ENCODE measurements at places on chromosomes 3 and 15.
A peak's percentile ranks its signal among the peaks of the same experiment; 100 is the strongest.

GRCh38 chr3:72068621-72069020, 283.7 kb upstream of the PROK2 start:
- DNase-seq, result no peak

GRCh38 chr3:190024912-190025311, 95.8 kb downstream of the P3H2 start:
- no peak for DNase-seq

DNA sequence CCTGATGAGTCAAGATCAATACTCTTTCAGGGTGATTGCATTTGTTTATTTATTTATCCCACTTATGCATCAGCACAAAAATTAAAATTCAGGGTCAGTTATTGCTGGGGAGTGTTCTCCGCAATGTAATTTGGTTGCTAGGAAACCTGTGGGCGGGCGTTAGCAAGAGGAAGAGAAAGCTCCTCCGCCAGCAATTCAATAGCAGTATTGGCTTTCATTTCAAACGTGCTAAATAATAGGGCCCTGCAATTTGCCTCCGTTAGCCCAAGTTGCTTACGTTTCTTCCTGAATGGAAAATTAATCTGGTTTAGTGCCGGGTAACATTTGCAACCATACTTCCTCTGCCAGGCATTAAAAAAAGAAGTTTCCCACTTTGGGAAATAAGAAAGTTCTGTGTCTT, 35.5 kb upstream of the PLCL2 start:
- DNase-seq, result no peak

DNA sequence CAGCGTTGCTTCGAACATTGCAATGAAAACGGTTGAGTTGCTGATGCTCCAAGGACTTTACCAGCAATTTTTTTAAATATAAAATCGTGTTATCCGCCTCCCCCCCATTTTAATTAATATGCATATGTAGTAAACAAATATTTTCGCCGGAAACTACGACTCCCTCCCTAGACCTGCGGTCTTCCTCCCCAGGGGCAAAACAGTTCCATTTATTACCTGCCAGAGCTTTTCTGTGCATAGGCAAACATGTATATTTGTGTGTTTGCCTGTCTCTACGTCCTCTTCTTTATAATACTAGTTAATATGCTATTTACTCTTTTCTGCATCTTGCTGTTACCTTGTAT, 593 bp upstream of the RSL24D1 start:
- peak; percentile 18 for DNase-seq

GRCh38 chr3:176932433-176932832, 264.8 kb downstream of the TBL1XR1 start:
- no peak for DNase-seq

DNA sequence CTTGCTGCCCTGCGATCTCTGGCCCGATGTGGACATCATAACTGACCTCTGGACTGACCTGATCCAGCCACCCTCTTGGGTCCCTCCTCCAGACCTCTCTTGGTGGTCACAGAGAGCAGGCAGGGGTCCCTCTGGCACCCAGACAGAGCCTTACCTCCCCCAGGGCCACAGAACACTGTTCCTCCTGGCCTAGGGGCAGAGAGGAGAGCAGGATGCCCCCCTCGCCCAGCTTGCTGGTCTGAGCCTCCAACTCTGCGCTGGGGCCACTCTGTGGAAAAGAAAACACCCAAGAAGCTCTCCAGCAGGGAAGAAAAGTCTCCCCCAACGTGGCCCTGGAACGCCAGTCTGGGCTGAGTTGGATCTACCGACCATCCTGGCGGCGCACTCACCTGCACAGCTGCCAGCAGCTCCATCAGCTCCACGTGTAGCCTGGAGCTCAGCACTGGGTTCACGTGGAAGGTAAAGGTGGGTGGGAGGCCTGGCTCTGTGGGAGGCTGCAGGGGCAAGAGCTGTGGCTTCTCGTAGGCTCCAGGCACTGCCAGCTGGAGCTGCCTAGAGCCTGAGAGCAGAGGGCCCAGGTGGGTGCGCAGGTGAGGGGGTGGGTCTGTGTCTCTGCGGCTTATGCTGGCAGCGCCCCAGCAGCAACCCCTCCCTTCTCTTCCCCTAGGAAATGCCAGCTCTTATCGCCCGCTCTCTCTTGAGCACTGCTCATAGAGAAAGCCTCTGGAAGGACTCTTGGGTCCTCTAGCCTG, 6.0 kb downstream of the PLA2G4F start:
- DNase-seq, result no peak

DNA sequence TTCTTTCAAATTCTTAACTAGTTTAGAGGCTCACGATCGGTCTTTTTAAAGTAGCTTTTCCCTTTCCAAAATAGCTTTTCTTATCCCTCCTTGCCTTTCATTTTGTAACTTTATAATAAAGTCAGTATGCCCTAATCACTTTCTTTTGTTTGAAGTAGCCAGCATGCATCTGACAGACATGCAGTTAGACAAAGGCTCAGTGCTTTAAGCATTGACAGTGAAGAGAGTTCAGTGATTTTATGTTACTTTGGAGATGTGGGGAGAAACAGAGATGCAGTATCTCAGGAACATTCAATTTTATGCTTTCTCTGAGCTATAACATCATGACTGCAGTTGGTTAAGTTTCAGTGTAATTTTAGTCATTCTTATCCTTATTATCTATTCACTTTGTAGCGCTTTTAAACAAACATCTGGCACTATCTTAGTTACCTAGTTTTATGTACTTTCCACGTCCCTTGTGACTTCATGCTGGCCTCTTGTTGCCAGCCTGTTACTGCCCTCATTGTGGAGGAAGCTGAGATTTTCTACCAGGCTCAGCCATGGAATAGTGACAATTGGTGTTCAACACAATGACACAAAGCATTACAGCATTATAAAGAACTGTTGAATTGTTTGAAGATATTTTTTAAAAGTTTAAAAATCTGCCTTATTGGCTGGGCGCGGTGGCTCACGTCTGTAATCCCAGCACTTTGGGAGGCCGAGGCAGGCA, 90.3 kb downstream of the AKAP13 start:
- no peak for DNase-seq

- no peak for DNase-seq
Observed at GRCh38 chr3:68999605-69000004, 13.9 kb downstream of the EOGT start.

DNA sequence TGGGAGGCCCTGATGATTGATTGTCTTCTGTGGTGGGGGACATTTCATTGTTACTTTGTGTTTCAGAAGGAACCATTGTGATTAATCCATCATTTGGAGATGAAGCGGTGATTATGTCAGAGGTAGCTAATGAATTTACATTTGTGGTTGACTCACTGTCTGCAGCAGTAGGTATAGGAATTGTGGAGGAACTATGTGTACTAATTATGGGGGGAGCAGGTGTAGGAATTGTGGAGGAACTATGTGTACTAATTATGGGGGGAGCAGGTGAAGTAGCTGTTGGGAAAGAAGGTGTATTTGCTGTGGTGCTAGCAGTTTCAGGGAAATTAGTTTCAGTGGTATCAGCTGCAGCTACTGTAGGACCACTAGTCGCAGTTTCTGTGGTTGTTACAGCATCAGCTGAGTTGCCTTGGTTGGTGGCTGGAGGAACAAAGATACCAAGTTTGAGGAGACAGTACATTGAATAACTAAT, 6.9 kb downstream of the MUC13 start:
- no peak for DNase-seq

DNA sequence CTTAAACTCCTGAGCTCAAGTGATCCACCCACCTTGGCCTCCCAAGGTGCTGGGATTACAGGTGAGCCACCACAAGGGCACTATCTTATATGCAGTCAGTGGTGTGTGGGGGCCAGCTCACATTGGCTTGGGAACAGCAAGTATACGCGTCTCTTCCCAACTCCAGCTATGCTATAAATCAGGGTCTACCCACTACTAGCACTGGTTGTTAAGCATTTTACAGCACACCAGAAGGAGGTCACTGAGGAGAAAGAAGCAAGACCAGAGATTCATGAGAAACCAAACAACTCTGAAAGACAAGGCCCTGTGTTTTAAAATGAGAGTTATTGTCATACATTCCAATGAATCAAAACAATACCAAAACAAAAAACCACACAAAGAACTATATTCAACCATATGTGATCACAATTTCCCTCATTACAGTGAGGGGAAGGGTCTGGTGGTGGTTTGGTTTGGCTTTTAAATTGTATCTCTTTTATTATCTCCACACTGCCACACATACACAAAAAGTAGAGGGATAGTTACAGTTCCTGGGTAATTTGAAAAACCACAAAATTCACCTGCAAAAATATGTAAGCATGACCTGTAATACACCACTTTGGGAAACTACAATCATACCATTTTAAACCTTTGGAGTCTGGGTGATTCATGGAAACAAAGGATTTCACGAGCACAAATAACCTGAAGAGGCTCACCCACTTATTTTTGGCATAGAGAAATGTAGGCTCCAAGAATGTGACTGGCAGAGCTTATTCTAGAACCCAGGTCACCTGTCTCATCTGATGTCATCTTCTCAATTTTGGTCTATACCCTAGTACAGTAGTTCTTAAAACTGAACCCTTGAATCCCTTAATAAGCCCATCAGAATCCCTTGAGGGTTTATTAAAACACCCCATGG, 5.2 kb downstream of the MAGI1 start:
- DNase-seq, result no peak

DNA sequence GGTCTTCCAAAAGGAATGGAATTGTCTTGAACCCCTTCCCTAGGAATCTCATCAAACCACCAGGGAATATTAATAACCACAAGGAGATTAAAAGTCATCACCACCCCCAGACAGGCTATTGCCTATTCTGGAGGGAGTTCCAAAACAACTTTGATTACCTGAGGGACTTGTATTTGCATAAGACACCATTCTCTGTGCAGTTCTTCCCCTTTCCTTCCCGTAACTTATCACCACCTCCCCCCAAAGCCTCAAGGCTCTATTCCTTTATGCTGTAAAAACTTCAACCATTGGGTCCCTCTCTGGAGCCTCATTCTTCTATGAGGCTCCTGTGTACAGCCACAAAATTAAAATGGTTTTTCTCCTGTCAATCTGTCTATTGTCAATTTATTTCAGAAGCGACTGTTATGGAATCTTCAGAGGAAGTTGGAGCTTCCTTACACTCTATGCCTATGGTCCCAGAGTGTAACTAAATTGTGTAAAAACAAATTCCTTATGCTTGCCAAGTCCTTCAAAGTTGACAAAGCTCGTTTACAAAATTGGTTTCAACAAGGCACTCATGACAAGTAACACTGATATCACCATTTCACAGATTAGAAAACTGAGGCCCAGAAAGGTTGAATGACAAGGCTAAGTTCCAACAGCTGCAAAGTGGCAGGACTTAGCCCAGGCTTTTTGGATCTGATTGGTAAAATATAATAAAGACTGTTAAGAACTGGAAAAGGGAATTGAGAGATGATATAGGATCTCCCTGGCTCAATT, 68.3 kb upstream of the HERC1 start:
- no peak for DNase-seq

- no peak for DNase-seq
Observed at GRCh38 chr3:11591391-11592282, 52.1 kb downstream of the VGLL4 start.

GRCh38 chr15:74233851-74234597, 2.1 kb upstream of the CCDC33 start:
- DNase-seq, result no peak

DNA sequence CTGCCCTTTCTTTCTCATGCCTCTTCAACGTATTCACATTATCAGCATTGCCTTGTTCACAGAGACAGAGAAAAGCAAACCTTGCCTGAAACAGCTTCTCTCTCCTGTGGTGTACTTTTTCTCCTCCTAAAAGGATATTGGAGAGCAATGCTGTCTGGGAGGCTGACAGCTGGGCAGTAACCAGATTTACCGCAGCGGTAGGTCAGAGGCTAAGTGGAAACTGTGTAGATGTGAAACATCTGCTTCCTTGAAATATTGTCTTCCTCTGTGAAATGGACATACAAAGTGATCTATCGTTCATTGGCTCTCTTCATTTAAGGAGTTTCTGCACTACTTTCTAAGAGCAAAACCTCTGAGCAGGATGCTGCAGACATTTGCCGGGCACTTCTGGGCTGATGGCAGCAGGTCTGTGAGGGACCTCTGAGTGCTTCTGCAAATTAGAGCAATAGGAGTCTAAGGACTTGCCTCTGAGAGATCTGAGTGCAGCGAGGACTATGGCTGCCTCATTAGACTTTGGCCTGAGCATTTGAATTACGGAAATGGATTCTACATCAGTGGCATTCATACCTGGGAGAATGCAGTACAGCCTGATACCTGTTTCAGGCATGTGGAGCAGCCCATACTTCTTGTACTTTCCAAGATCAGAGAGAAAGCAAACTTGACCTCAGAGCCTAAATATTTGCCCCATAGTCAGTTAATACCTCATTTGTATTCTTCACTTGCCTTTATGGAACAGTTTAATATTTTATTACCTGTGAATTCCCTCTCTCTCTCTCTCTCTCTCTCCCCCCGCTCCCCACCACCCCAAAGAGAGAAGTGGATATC, 260.5 kb upstream of the TPRG1 start:
- no peak for DNase-seq

DNA sequence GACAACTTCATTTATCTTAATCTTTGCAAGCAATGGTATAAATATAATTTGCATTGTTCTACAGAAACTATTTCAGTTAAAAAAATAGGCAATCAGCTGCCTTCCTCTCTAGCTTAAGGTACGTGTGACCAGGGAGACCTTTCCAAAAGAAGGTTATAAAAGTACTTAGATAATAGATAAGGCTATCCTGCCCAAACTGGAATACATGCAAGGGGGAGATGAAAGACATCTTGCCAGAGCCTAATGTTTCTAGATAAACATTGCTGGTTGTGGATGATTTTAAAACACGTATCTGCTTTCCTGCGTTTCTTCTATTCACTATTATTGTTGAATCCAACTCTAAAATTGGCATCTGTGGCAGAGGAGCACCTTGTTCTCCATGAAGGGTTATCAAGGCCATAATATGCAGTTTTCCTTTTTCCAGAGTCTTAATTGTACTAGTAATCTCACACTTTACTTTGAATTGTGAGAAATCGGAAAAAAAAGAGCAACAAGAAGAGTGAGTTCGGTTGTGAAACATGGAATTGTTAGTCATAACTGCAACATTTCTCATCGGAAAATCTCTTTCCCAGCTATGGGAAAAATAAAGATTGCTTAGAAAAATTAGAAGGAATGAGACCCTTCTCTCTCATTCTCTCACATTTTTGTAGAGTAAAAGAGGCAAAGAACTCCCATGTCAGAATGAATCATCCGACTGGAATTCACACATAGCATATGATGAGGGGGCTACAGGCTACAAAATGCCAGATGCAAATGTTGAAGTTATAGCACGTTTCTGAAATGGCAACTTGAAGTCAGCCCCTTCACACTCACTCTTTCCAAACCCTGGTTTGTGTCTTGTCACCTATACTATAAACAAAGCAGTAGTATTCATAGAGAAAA, 936.1 kb upstream of the NR2F2 start:
- DNase-seq, result no peak

DNA sequence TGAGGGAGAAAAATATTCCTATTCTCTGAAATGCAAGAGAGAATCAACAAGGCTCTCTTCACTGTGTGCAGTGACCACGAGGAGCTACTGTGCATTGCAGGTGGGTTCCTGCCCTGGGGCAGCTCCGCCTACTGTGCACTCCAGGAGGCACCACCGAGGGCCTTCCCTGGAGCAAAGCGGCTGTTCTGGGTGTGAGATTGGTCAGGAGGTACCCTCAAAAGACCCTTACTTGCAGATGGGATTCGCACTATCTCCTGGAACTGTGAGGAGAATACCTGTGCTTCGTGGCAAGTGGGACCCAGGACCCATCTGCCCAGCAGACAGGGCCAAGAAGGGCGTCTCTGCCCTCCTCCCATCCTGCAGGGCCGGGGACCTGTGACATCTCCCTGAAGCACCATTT, 68.9 kb downstream of the CYFIP1 start:
- no peak for DNase-seq
